Stimulated activated CD4-positive, alpha-beta T cell treated with anti-CD3 and anti-CD28 coated beads, Interleukin-1b, Interleukin-23, amount 100 ng/mL, for 1 hour (primary cell): ENCODE measurements at places on chromosomes 4 and X.

DNA sequence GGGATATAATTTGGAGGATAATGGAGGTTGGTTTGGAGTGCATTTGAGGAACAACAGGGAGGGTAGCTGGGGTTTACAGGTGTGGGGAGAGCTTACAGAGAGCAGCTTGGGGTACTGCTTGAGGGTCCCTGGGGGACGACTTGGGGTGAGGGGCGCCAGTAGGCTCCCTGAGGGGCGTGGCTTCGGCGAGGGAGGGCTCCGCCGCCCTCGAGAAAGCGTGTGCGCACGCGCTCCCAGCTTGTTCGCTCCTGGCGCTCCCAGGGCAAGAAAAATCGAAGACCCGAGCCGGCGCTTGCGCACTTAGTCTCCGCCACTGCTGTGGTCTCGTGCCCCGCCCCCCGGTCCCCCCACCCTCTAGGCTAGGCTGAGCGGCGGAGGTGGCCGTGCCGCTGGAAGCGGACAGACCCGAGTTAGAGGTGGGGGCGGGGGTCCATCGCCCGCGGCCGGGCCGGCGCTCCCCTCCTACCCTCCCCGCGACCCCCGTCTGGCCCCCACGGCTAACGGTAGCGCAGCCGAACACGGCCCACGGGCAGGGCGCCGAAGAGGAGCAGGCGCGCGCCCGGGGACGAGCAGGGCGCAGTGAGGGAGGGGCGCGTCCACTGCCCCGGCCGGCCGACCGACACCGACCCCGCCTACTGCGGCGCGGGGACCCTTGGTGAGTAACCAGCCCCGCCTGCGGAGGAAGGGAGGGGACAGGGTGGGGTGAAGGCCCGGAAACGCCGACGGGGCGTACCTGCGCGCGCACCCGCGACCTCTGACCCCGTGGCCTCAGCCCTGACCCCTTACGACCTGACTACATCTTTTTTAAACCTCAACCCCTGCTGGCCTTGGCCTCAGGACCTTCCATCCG, 5.4 kb upstream of the CCDC120 start:
- no peak for DNase-seq

DNA sequence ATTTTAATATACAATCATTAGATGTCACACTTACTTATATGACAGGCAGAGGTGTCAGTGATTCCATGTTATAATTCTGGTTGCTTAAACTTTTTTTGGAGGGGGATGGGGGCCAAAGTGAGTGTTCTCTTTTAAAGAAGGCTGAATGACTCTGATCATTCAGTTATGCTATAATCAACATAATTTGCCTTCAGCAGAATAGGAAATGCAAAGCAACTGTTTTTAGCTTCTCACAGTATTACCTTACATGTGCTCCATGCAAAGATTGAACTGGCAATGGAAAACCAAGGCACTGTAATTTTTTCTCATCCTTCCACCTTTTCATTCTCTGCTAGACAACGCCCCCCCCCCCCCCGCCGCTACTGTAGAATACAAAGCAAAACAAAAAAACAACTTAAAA, 13.4 kb downstream of the ADH1C start:
- DNase-seq = no peak

- DNase-seq = no peak
Observed at GRCh38 chr4:84177831-84178542, 321.1 kb downstream of the NKX6-1 start.

- DNase-seq = no peak
Observed at GRCh38 chr4:80011636-80012236, 61.3 kb downstream of the ANTXR2 start.

DNA sequence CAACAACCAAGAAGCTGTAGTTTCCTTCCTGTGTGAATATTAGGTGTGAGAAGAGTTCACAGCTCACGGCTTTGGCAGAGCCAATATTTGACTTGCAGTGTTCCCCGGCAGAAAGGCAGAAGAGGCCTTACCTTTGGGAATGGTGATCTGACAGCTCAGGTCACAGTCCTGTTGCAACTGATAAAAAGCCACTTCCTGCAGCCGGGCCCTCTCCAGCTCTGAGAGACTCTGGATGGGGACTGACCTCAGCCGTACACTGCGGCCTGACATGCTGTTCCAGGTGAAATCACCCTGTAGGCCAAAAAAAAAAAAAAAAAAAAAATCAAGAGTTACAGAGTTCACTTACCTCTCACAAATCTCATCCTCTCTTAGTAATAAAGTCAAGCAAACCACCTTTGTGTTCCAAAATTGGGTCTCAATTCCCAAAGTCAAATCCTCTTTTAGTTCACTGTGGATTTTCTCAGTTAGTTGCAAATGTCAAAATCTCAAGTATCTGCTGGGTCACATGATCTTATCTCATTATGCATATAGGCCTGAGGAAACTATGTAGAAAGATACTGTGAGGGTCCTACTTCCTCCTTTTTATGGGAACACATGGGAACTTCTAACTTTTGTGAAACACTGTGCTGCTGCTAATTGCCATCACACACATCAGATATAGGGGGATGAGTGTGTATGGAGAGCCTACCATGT, 38.6 kb upstream of the AMELX start:
- no peak for DNase-seq

DNA sequence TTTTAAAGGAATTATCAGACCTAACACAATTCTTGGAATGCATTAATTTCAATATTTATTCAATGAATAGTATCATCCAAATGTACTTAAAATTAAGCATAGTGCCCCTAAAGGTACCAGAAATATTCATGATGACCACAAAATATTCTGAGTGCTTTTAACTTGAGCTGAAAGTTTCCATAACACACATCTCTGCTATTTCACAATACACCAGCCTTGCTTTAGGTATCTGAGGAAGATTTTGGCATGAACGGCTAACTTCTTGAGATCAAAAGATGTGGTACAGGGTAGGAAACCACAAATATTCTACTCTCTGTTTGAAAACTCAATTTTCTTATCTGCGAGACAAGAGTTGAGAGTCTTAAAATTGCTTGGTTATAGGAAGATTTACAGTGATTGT, 538.3 kb upstream of the PCDH7 start:
- DNase-seq = no peak

DNA sequence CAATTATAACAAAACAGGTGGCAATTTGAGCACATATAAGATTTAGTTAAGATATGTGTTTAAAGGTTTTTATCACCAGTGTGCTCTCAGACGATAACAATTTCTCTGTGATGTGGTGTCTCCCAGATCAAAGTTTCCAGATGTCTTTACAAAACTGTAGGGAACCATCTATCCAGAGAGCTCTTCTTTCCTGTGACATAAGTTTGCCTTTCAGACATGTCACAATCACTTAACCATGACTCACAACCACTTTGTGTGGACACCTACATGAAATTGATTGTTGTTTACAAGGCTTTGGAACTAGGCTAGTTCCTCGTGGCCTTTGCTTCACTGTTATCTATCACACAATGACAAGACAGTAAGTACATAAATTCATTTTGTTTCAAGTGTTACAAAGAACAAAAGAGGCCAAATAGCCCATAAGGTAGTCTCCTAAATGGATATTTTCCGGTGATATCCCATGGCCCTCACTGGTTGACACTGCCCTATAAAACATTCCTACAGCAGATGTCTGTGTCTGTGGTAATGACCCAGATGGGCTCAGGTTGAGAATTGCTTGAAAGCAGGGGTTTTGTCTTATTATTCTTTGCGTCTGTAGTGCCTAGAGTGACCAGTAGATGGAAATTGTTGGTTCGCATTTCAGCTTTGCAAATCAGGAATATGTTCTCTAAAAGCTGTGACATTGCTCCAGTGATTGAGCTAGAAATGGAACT, 297.8 kb upstream of the FAM241A start:
- DNase-seq = no peak

DNA sequence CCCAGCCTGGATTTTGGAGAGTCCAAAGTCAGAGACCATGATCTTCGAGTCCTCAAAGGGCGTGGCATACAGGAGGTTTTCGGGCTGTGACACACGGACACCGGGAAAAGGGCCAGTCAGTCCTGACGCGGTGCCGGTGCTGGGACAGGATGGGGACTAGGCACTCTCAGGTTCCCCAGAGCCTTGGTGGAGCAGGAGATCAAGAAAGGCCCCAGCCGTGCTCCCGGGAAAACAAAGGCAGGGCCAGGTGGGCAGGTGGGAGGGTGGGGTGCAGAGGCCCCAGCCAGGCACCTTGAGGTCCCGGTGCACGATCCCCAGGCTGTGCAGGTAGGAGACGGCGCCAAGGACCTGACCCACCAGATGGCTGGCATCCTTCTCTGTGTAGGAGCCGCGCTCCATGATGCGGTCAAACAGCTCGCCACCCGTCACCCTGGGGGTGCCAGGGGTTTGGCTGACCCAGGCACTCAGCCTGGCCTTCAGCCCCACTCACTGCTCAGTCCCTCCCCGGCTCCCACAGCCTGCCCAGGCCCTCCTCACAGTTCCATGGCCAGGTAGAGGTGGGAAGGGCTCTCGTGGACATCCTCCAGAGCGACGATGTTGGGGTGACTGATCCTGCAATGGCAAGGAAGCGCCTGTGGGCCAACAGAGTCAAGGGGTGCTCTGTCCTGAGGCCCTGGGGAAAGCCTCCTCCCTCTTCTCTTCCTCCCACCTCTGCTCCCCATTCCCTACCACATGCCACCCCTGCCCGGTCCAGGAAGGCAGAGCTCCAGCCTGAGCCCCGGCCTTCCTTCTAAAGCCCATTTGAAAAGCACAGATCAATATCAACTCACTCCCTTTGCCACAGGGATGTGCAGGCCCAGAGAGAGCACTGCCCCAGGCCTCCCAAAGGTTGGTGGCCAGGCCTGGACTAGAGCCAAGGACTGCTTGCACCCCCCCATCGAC, 1.8 kb downstream of the PNCK start:
- no peak for DNase-seq

- DNase-seq = no peak
Observed at GRCh38 chr4:3858046-3858730, 92.0 kb downstream of the ADRA2C start.

DNA sequence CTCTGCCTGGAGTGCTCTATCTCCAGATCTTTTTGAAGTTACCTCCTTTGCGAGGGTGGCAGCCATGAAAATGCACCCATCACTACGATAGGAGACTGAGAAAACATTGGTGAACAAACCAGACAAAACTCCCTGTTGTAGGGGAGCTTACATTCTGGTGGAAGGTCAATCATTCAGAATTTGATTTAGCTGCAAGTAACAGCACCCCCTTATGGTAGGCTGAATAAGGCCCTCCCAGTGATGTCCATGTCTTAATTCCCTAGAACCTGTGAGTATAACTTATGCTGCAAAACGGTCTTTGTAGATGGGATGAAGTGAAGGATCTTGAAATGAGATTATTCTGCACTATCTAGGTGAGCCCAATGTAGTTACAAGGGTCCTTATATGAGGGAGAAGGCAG, 5.6 kb upstream of the TEC start:
- DNase-seq = no peak

- DNase-seq = no peak
Observed at GRCh38 chrX:6782831-6783230, 247.9 kb upstream of the VCX3A start.

DNA sequence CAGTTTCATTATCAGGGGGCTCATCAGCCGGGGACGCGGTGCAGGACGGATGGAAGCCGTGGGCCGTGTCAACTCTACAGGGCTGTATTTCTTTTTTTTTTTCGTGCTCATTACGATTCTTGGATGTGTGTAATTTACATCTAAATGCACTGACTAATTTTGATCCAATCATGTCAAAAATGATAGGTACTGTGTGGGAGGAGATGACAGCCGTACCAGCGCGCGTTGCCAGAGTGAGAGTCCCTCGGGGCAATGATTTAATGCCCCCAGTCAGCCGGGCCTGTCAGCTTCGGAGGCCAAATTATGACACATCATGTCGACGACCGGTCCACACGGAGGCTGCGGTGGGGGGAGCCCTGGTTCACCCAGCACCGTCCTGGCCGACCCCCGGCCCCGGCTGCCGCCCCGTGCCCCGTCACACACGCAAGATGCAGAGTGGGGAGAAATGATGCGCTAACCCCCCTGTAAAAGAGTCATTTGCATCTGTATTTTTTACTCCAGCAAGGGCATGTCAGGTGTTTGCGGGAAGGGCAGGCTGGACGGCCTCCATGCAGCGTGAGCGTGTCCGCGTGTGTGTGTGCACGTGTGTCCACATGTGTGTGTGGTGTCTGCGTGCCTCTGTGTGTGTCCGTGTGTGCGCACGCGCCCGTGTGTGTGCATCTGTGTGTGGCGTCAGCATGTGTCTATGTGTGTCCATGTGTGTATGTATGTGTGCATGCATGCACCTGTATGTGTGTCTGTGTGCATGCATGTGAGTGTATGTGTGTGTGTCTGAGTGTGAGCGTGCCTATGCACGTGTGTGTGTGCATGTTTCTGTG, 74.3 kb upstream of the PPP2R3B start:
- DNase-seq = no peak

DNA sequence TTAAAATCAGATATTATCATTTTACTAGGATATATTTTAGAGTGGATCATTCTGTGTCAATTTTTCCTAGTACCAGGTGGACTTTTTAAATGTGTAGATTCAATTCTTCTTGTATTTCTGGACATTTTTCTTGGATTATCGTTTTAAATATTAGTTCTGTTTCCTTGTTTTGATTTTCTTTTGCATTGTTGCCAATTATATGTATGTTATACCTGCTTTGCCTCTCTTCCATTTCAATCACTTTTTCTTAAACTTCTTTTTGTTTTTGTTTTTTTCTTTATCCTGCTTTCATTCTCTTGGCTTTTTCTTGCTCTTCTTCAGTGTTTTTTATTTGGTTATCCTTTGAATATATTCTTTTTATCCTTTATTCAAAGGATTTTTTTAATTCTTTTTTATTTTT, 141.0 kb downstream of the STOX2 start:
- no peak for DNase-seq

- DNase-seq = no peak
Observed at GRCh38 chrX:24204331-24204730, 54.8 kb downstream of the ZFX start.

- no peak for DNase-seq
Observed at GRCh38 chr4:127968586-127968985, 3.4 kb downstream of the ABHD18 start.

- no peak for DNase-seq
Observed at GRCh38 chrX:131477498-131477897, 66.4 kb upstream of the OR13H1 start.

GRCh38 chr4:8005814-8006215, 66.2 kb upstream of the AFAP1 start:
- no peak for DNase-seq

GRCh38 chr4:71130827-71131603, 137.6 kb downstream of the DCK start:
- DNase-seq = no peak

GRCh38 chrX:20267931-20268701, 1.4 kb upstream of the RPS6KA3 start:
- no peak for DNase-seq

DNA sequence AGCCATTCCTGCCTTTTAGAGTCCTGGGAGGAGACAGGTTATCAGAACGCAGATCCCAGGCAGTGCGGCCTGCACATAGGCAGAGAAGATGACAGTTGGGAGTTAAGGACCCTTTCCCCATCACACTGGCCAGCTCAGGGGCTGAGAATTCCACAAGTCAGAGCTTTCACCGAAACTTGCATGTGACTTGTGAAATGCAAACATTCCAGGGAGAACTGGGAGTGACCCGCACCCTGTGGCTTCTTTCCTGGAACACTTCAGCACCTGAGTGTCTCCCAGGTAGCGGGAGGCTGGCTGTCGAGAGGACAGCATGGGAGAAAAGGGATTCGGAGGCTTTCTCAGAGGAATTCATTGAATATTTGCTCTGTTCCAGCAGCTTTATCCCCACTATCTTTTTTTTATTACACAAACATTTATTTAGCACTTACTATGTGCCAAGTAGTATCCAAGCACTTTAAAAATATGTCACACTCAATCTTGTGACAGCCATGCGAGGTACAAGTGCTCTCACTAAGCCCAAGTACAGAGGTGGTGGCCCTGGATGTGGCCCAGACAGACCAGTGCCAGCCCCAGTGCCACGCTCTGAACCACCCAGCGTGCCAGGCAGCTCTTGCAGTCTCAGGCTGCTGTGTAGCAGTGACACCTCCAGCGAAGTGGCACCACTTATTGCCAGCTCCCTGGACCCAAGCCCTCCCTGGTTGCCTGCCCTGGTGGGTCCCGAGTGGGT, 100.5 kb downstream of the PHKA2 start:
- DNase-seq = no peak
